C1 segment of cervical spinal cord (tissue), 14 donors: ENCODE measurements at places on chromosomes 1 and 21.
A peak's percentile ranks its signal among the peaks of the same experiment; 100 is the strongest.

DNA sequence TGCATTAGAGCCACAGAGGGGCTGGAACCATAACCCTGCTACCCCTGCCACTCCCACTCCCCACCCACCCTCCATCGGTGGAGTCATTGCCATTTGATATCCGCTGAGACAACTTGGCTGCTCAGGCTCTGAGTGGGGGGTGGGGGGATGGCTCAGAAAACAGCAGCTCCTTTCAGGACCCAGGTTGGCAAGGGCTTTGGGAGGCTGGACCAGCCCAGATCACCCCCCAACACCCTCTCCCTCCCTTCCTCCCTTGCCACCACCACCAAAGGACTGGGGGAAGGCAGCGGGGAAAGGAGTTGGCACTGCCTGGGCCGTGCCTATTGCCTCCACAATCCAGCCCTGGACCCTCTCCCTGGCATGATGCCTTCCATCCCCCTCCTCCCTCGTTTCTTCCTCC is 1.7 kb downstream of the KCNJ10 start:
- peak; percentile 80 for DNase-seq

GRCh38 chr21:17900990-17901385 is 81.8 kb upstream of the C21orf91 start:
- no peak for DNase-seq

- no peak for DNase-seq
Observed at GRCh38 chr1:65965112-65965996, 172.7 kb downstream of the PDE4B start.

DNA sequence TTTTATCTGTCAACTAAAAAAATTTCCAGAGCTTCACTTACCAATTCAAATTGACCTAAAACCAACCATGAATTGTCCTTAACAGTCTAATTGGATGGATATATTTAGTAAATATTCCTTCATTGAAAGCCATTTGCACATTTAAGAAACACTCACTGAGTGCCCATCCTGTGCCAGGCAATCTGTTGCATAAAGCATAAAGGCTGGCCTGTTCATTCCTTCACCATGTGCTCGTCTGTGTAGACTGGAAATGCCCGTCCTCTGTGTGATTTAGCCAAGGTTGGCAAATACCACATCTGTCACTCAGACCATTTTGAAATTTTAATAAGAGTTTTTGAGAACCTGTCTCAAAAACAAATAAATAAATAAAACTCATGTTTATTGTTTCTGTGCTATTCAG is 57.1 kb downstream of the ZNF684 start:
- no peak for DNase-seq

- no peak for DNase-seq
Observed at GRCh38 chr1:46289976-46290375, 13.4 kb downstream of the LRRC41 start.

DNA sequence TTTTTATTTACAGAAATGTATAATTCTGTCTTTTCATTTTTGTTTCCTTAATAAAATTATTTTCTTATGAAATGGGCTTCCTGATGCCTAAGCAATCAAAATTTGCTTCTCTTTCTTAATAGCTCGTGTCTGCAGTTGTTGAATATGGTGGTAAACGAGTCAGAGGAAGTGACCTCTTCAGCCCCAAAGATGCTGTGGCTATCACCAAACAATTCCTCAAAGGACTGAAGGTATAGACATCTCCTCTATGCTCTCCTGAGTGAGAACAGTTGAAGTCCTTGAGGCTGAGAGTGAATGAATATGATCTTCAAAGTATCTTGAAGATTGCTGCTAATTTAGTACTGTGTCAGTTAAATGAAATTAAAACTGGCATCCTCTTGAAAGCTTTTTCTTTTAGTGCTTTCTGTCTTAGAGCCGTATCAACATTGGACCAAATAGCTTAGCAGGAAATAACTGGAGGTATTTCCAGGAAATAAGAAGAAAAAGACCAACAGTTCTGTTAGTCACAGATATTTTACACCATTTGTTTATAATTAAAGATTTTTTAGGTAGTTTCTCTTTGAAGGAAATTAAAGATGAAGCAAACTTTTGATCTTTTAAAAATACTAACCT is 24.7 kb downstream of the VPS45 start:
- no peak for DNase-seq

DNA sequence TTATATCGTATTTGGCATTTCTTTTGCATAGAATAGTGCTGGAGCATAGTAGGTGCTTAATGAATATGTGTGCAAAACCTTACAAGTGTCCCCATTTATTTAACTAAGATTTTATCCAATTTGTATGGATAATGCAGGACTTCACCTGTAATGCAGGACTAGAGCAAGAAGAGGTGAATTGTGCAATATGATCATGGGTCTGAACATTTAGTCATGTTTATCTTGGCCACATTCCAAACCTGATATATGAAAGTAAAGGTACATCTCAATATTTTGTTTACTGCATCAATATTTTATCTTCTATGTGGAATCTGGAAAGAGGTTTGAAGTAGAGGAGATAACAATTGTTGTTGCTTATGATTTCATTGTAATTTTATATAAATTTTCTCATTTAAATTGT is 1626.7 kb upstream of the B3GALT2 start:
- DNase-seq = no peak
